CD4-positive, alpha-beta memory T cell (primary cell): ENCODE measurements at places on chromosomes 4 and X. TPM values are rescaled to one million over a fixed set of nuclear protein-coding genes. Genes with fewer than 3 reads are reported as not detected.

NHS gene
- 0.09 TPM for total RNA-seq

CLRN2 gene
- not detected for total RNA-seq

AWAT2 gene
- not detected for total RNA-seq

HTT gene
- total RNA-seq = 67.7 TPM

MAGEC1 gene
- total RNA-seq = not detected

RS1 gene
- total RNA-seq = not detected

- DNase-seq = no peak
Observed at GRCh38 chr4:33711826-33712225, 2532.5 kb downstream of the ARAP2 start.

DNA sequence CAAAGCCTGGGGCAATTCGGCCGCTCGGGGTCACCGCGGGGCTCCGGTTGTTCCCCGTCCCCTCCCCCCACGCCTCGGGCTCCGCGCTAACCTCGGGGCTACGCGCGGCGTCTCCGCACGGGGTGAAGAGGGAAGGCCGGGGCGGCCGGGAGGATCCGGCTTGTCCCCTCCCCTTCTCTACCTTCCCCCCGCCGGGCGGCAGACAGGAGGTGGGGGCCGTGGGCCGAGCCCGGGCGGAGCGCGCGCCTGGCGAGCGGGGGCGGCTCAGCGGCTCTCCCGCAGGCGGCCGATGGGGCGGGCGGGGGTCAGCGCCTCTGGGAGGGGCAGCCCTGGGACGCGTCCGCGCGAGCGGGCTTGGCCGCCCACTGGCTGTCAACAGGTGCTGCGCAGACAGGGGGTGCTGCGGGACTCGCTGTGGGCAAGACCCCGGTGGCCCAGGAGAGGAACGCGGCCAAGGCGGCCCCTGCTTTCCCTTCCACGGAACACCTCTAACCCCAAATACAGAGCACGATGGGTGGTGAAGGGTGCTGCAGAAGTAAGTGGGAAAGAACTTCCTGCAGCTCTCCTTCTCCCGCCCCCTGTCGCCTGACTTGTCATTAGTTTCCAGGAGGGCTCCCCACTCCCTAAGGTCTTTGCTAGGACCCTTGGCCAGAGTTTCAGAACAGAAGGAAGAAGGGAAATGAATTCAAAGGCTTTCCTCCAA is at the start of gene PDGFC:
TSS of gene PDGFC (minus strand) at position 124 of the 703 bp plus-strand sequence. CDS start 896 bp downstream, outside the sequence.
- no peak for DNase-seq

DNA sequence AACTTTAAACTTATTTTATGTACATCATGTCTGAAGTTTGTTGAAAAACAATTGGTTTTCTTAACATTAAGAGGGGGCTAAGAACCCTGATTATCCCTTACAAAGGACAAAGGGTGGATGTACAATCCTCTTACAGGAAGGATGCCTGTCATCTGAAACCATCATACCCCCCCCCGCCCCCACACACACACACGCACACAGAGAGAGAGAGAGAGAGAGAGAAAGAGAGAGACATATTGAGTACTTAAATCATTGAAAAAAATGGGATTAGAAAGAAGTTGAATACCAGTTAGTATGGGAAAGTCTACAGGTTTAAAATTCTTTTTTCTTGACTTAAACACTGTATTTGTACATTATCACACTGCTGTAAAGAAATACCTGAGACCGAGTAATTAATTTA is 10.9 kb upstream of the PGM2 start:
- no peak for DNase-seq

- DNase-seq = no peak
Observed at GRCh38 chr4:153207567-153207966, 3.3 kb downstream of the TRIM2 start.

- no peak for DNase-seq
Observed at GRCh38 chr4:34850968-34851367, 1393.3 kb downstream of the ARAP2 start.

DNA sequence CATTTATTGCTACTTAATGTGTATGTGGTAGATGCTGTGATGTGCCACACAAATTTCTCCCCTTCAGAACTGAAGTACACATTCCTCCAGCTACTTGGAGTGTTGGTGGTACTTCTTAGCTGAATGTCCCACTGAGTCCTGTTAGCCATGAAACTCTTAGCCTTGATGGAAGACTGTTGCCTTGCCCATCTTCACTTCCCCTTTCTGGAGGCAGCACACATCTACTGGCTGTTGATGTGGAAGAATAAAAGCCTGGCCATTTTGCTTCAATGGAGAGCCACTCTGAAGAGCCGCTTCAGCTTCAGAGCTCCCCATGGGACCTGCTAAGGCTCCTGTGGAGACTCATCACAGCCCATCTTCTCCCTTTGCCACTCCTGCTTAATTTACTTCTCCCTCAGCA is 157.7 kb upstream of the PITX2 start:
- DNase-seq = no peak

GRCh38 chr4:14130551-14130950 is 503.0 kb upstream of the BOD1L1 start:
- no peak for DNase-seq

DNA sequence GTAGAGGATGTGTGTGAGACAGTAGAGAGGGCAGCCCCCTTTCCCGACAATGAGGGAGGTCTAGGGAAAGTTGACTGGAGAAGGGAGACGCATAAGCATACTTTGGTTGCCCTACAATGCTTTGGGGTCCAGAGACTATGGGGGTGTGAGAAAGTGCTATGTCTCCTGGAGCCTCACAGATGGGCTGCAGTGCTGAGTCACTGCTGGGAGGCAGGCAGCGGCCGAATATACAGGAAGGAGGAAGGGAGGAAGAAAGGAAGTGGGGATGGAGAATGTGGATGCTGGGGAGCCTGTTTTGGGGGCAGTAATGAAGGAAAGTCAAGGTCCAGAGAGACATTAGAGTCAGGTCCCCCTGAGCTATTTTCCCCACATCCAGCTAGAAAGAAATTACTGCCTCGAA is 12.7 kb downstream of the DRP2 start:
- no peak for DNase-seq

- no peak for DNase-seq
Observed at GRCh38 chrX:76657499-76657898, 230.0 kb downstream of the MAGEE1 start.

DNA sequence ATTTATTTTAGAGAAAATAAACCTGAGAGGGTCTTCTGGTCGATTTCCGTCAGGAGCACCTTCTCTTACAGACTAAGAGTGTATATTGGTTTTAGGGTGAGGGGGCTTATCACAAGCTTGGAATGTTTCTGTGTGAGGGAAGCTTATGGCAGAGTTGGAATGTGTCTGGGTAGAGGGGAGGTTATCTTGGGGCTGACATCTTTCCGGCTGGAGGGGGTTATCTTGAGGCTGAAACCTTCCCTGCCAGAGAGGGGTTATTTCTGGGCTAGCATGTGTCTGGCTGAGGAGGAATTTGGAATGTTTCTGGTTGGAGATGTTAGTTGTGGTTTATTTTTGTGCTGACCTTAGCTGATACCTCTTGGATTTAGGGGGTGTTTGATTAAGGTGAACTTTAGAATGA is 1312.1 kb downstream of the ADGRL3 start:
- no peak for DNase-seq

DNA sequence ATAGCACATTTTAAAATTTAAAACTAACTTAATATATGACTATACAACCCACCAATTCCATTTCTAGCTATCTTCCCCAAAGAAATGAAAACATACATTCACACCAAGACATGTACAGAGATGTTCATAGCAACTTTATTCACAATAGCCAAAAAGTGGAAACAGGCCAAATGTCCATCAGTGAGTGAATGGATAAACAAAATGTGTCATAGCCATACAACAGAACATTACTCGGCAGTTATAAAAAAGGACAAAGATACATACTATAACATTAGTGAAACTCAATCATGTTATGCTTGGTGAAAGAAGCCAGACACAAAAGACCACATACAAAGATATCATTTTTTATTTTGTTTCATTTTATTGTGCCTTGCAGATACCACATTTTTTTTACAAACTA is 396.8 kb downstream of the PACRGL start:
- no peak for DNase-seq

DNA sequence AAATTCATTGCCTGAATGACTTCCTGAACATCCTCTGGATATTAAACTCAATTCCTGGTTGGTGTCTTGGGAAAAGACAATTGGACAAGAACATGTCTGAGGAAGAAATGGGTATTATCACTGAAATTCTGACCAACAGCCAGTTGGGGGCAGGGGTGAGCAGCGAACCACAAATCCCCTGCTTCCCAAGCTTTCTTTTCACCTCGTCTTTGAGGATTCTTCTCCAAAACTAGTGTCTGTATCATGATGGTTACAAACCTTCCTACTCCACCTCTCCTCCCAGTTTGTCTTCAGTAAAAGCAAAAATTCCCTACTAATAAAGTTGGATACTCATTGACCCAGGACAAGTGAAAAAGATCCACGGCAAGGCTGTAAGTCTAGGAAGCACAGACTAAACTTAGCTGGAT is 48.3 kb upstream of the WDR1 start:
- no peak for DNase-seq

DNA sequence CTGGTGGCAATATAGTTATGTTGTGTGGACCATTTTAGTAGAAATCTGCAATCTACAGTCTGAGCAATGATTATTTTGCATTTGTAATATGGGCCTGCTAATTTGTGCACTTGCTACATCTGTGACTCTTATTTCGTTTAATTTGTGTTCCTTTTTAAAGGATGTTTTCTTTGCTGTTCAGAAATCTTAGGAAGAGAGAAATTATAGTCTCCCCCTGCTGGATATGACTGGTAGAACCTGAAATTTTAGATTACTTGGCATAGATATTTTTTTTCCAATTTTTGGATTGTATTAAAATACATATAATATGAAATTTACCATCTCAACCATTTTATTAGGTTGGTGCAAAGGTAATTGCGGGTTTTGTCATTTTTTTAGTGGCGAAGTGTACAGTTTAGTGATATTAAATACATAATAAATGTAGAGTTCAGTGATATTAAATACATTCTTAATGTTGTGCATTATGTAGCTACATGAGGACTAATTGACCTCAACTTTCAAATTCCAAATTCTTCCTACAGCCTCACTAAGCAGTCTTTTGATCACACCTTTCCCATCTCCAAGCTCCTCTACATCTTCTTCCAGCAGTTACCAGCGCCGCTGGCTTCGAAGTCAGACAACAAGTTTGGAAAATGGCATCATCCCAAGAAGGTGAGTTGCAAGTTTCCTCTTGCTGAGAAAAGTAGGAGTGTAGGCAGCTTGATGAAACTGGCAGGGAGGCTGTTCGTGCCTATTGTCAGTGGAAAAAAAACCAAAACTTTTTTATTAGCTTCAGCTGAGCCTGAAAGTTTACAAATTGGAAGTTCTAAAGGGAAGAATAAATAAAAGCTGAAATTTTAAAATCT is 82.2 kb downstream of the FNIP2 start:
- DNase-seq = no peak

DNA sequence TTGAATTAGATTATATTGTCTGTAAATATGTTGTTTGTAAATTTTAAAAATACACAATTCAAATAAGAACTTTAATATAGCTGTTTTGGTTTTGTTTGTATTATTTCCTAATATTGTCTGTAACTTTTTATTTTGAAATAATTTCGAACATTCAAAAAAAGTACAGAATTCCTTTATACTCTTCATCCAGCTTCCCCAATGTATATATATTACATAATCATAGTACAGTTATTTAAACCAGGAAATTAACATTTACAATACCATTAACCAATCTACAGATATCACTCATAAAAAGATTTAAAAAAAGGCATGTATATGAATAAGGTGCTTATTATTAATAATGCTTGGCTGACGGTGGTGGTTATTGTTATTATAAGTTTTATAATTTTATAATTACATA is 84.1 kb downstream of the LRBA start:
- DNase-seq = no peak

- no peak for DNase-seq
Observed at GRCh38 chr4:108693819-108694218, 43.4 kb downstream of the OSTC start.

GRCh38 chr4:87035881-87036509 is 101.2 kb downstream of the AFF1 start:
- DNase-seq = no peak

DNA sequence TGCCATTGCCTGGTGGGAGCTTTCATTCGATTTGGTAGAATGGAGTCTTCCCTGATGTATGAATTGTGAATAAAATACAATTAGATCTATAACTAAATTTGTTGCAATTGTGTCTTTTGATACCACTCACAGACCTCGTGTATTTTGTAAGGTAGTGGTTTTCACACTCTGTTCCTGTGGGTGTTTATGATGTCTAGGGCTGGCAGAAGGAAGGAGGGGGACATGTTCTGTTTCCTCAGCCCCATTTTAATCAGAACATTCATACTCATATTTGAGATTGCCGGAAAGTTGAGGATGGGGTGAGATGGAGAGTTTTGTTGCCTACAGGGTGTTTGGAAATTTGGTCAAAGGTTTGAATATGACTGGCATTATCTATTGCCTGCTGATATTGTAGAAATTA is 42.9 kb downstream of the PTTG2 start:
- DNase-seq = no peak

- no peak for DNase-seq
Observed at GRCh38 chr4:124536946-124537345, 175.6 kb downstream of the ANKRD50 start.

GRCh38 chr4:86586626-86587380 is 7.3 kb upstream of the PTPN13 start:
- DNase-seq = no peak

- no peak for DNase-seq
Observed at GRCh38 chr4:108144451-108144850, 24.3 kb downstream of the LEF1 start.

DNA sequence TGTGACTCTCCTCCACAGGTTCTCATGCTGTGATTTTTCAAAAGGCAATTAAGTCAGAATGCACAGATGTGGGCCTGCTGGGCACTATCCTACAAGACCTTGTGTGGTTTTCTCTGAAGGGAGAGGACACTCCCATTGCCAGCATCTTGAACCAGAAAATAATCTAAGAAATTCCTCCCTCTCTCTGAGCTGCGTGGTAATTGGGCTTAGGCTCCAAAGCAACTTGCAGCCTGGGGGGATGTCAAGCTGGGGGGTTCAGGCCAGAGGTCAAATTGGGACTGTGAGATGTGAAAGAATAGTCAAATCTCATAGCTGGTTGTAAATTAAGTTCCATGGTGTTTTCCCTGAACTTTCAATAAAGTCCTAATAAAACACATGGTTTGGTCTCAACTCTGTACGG is 350.6 kb upstream of the SLC7A11 start:
- DNase-seq = no peak

DNA sequence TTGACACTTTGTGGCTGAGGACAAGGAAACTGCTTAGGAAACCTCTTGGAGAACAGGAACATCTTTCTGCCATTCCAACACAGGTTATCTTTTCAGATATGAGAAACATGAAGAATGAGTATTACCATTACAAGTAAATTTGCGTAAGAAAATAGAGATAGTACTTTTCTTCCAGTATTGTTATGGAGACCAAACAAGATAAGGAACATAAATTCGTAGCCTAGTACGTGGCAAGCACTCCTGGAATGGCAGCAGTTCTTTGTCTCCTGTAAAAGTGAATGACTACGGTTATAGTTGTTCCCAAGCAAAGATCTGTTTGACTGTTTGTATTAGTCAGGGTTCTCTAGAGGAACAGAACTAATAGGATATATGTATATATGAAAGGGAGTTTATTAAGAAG is 843.1 kb downstream of the STIM2 start:
- DNase-seq = no peak
